ENCODE measurements at places on chromosomes 5 and 9. TPM values are rescaled to one million over a fixed set of nuclear protein-coding genes. Genes with fewer than 3 reads are reported as not detected.

The RORB gene
- total RNA-seq: 6.5 TPM

The MSH3 gene
- total RNA-seq: 16.1 TPM

The SPATA31E1 gene
- not detected for total RNA-seq

The PCDHGA9 gene
- 7.5 TPM for total RNA-seq

The TMEM252 gene
- total RNA-seq: not detected

The CARD9 gene
- 8.2 TPM for total RNA-seq

The GNE gene
- 24.6 TPM for total RNA-seq

The FBP2 gene
- total RNA-seq: not detected

The GABRA1 gene
- not detected for total RNA-seq

The DOCK2 gene
- total RNA-seq: 21.6 TPM

The FCN2 gene
- total RNA-seq: 2.6 TPM

The ANKRD18A gene
- 11.8 TPM for total RNA-seq

The TNFSF15 gene
- 2.2 TPM for total RNA-seq

The UAP1L1 gene
- 10.5 TPM for total RNA-seq

The ZNF462 gene
- total RNA-seq: 37.1 TPM

The TAF11L5 gene
- total RNA-seq: not detected

The OR2K2 gene
- not detected for total RNA-seq

The ZCCHC10 gene
- total RNA-seq: 18.5 TPM

The FOXI1 gene
- 0.69 TPM for total RNA-seq

The LRRC19 gene
- 16.7 TPM for total RNA-seq

The CTXN3 gene
- total RNA-seq: not detected

The ELOVL7 gene
- 66.8 TPM for total RNA-seq

The TAF11L9 gene
- not detected for total RNA-seq
